Esophagus squamous epithelium (tissue), 5 donors: ENCODE measurements at places on chromosomes 16 and 17.

- no peak for DNase-seq
Observed at GRCh38 chr17:57585341-57586195, 159.5 kb downstream of the CCDC182 start.

GRCh38 chr17:74267987-74268499, 6.0 kb upstream of the DNAI2 start:
- DNase-seq = no peak

DNA sequence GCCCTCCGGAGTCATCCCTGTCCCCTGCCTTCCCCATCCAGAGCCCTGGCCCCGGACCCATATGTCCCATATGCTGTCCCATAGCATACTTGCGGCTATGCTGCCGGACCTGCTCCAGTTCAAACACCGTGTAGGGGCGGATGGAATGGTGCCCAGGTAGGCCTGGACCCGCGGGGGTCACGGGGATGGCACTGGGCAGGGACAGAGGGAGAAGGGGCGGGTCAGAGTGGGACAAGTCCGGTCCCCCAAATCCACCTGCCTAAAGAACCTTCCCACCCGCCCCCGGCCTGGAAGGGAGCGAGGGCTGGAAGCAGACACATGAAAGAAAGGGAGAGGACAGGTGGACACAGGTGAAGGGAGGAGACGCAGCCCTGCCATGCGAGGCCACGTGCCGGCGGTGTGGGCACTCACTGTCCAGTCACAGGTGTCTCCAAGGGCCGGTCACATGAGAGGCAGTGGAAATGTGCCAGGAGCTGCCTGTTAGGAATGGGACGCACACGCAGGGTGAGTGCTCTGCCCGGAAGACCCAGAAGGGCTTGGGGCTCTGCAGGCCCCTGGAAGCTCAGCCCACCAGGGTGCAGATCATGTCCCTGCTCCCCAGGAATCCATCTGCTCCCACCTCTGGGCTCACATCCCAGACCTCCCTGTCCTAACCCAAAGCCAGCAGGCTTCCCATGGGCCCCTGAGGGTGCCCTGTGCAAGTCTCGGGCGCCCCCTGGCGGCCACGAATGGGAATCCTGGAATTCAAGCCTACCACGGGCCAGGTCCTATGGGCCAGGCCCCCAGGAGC, 14.0 kb downstream of the UBALD2 start:
- peak; percentile 33 for DNase-seq

DNA sequence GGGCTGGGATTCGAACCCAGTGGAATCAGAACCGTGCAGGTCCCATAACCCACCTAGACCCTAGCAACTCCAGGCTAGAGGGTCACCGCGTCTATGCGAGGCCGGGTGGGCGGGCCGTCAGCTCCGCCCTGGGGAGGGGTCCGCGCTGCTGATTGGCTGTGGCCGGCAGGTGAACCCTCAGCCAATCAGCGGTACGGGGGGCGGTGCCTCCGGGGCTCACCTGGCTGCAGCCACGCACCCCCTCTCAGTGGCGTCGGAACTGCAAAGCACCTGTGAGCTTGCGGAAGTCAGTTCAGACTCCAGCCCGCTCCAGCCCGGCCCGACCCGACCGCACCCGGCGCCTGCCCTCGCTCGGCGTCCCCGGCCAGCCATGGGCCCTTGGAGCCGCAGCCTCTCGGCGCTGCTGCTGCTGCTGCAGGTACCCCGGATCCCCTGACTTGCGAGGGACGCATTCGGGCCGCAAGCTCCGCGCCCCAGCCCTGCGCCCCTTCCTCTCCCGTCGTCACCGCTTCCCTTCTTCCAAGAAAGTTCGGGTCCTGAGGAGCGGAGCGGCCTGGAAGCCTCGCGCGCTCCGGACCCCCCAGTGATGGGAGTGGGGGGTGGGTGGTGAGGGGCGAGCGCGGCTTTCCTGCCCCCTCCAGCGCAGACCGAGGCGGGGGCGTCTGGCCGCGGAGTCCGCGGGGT, at the start of gene CDH1:
Gene CDH1 (plus strand): TSS at position 247 of the 684 bp plus-strand sequence. CDS start 124 bp downstream, at position 371.
- DNase-seq = no peak

DNA sequence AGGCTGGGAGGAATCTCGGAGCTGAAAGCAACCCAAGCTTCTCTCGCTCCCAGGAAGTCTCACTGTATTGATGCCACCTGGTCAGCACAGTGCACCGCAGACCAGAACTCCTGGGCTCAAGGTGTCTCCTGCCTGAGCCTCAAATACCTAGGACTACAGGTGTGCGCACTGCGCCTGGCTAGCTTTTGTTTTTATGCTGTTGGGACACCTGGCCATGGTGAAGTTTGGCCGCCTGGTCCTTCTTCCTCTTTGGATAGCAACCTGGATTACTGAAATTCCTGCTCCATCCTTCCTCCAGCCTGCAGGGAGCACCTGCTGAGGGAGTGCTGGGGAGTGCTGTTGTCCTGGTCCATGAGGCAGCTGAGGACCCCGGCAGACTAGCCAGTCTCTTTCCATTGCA, 56.6 kb downstream of the COTL1 start:
- no peak for DNase-seq

GRCh38 chr16:70402916-70403659, 35.8 kb downstream of the ST3GAL2 start:
- no peak for DNase-seq

- no peak for DNase-seq
Observed at GRCh38 chr17:79721993-79722671, 8.6 kb upstream of the ENPP7 start.

DNA sequence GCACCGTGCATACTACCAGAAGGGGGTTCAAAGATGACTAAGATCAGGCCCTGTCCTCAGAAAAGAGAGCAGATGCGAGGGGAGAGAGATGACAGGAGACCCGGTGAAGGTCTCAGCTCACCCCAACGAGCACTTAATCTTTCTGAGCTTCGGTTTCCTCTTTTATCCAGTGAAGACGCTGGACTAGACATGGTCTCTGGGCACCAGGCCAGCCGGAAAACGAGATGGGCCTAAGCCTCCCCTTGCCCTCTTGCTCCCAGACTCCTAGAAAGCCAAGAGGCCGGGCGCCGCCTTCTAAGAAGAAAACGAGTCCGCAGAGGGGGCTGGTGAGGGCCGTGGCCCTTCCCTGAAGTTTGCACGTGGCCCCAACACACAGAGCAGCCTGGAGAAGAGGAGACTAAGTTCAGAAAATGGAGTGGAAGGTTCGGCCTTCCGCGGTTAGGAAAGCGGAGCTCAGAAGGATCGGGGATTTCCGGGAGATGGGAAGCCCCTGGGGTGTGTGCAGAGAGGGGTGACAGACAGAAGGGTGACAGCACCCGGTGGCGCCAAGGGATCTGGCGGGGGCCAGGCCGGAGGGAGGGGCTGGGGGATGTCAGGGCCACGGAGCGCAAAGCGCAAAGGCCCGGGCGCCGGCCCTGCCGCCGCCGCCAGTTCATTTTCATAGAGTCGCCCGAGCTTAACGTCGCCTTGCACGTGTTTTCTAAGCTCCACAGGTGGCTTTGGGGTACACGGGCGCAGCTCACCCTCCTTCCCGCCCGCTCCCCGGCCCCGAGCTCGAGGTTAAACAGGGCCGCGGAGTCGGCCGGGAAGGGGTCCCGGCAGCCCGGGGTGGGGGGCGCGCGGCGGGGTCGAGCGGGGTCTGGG, 42.1 kb upstream of the BHLHA9 start:
- DNase-seq = no peak

- no peak for DNase-seq
Observed at GRCh38 chr16:11676799-11677198, 8.5 kb downstream of the SNN start.

GRCh38 chr17:59769887-59770286, 62.4 kb downstream of the VMP1 start:
- DNase-seq = no peak

DNA sequence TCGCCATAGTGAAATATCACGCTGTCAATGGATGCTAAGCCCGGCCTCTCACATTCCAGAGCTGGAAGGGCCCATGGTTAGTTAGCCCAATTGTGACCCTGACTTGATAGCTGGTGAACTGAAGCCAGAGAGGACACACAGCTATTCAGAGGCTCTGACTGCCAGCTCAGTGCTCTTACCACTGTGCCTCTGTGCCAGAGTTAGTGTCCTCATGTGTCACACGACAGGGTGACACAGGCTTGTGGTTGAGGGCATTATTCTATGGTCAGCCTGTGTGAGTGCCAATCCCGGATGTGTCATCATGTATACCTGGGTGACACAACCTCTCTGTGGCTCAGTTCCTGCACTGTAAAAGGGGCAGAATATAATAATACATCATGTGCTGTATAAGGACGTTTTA, 2.5 kb upstream of the MT1X start:
- no peak for DNase-seq

GRCh38 chr17:47834756-47835155, 3.3 kb downstream of the LRRC46 start:
- DNase-seq = no peak

- DNase-seq = no peak
Observed at GRCh38 chr16:75476817-75477216, 12.3 kb upstream of the TMEM170A start.

DNA sequence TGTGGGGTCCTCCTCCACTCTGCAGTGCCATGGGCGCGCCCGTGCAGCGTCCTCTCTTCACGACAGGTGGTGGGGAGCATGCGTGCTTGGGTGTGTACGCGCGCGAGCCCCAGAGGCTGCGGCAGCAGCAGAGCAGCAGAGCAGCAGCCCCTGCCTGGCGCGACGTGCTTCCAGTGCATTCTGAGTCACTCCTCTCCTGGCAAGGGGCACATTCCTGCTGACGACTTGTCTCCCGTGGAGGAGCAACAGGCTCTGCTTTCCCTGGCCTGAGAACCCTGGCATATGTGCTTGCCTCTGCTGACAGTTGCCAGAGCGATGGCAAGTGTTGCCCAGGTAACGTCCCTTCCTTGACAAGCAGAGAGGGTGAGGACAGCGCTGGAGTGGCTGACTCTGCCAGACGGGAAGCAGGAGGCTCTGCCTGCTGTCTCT, 133.8 kb upstream of the PLCG2 start:
- no peak for DNase-seq

- no peak for DNase-seq
Observed at GRCh38 chr17:55668312-55668920, 54.2 kb downstream of the TMEM100 start.

DNA sequence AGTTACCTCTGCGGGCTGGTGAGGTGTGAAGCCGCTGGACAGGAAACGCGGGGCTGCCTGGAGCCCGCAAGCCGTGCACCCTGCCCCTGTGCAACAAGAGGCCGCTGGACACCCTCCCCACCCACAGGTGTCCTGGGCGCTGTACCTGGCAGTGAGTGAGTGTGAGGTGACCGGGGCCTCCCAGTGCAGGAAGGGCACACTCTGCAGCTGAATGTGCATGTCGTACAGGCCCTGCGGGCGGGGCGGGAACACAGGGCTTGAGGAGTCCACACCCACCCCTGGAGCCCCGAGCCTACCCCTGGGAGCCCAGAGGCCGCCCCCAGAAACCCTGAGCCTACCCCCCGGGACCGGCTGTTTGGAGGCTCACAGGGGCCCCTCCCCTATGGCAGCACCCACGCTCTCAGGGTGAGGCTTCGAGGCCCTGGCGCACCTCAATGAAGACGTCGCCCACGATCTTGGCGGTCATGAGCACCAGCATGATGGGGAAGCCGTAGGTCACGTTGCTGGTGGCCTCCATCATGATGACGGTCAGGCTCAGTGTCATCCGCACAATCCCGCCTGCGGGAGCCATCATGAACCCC, 4.3 kb upstream of the CCDC154 start:
- no peak for DNase-seq

DNA sequence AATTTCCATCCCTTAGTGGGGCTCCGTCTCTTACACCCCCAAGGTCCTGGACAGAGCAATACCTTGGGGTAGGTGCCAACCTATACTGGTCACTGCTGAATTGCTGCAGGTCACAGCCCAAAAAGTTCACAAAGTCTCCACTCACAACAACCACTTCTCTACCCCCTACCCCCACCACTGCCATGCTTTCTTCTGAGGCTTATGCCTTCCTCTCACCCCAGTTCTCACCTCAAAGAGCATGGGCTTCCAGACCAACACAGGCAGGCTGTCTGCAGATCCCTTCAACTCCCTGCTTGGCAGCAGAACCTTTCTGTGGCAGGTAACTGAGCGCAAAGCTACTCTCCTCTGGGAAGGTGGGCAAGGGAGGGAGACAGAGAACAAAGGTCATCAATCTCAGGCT, 35.5 kb downstream of the C16orf78 start:
- no peak for DNase-seq

GRCh38 chr17:50213026-50214022, 11.9 kb upstream of the COL1A1 start:
- DNase-seq = no peak

GRCh38 chr17:69325518-69326376, 1.2 kb downstream of the ABCA5 start:
- no peak for DNase-seq

GRCh38 chr17:75843577-75844529, at the start of gene UNC13D:
Gene UNC13D (minus strand): TSS chr17:75844404. CDS start chr17:75844337, 67 bp downstream.
- no peak for DNase-seq

GRCh38 chr16:47037746-47038458, 64.4 kb upstream of the DNAJA2 start:
- DNase-seq = peak; percentile 47

GRCh38 chr17:32861981-32862380, 14.9 kb downstream of the MYO1D start:
- DNase-seq = no peak

DNA sequence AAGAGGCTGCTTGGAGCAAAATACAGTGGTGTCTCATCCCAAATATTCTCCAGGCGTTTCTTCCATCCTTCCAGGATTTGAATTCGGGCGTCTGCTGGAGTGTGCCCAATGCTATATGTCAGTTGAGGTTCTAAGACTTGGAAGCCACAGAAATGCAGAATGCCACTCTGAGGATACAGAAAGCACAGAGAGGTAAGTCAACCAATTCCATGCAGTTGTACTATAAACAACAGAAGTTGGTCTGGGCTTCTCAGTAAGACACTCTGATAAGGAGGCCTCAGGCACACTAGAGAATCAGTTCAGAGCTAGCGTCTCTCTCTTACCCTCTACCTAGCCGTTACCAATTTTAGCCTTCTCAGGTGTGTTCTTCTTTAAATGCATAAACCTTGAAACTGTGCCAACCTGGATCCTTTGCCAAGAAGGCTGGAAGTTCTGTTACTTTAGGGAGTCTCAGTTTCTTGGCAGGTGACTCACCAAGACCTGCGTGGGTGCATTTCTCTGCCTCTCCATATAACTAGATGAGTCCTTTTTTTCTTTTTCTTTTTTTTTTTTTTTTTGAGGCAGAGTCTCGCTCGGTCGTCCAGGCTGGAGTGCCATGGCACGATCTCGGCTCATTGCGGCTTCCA, 15.1 kb downstream of the NQO1 start:
- no peak for DNase-seq

DNA sequence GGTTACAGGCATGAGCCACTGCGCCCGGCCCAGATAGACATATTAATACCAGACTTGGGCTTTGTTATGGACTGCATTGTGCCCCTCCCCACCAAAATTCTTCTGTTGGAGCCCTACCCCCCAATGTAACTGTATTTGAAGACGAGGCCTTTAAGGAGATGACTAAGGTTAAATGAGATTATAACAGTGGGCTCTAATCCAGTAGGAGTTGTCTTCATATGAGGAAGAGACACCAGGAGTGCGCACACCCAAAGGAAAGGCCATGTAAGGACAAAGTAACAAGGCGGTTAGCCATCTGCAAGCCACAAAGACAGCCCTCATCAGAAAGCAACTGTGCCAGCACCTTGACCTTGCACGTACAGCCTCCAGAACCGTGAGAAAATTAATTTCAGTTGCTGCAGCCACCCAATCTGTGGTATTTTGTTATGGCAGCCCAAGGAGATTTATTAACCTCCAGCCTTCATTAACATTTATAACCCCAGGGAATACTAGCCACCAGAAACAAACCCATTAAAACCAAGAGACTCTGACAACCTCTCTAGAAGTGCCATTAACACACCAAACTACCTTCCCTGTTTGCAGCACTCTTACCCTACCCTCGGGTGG, 107.6 kb downstream of the TTC19 start:
- DNase-seq = no peak

GRCh38 chr16:77790912-77791311, 2.5 kb downstream of the VAT1L start:
- DNase-seq = no peak

- DNase-seq = no peak
Observed at GRCh38 chr16:27579087-27579980, 29.4 kb downstream of the KATNIP start.
